ENCODE measurements at places on chromosomes 5 and 9. TPM values are rescaled to one million over a fixed set of nuclear protein-coding genes. Genes with fewer than 3 reads are reported as not detected.
A peak's percentile ranks its signal among the peaks of the same experiment; 100 is the strongest.

DNA sequence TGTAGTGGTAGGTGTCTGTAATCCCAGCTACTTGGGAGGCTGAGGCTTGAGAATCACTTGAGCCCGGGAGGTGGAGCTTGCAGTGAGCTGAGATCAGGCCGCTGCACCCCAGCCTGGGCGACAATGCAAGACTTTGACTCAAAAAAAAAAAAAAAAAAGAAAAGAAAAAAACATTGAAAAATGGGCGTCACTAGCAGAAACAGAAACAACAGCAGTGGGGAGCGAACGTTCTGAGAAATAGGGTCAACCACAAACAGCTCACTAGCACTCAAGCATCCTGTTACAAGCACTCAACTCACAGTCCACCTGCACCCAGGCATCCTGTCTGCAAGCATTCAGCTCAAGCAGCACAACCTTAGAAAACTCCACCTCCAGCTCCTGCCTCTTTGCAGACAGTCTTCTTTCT, 17.2 kb downstream of the TRIM14 start:
- ATAC-seq = peak; percentile 42

DNA sequence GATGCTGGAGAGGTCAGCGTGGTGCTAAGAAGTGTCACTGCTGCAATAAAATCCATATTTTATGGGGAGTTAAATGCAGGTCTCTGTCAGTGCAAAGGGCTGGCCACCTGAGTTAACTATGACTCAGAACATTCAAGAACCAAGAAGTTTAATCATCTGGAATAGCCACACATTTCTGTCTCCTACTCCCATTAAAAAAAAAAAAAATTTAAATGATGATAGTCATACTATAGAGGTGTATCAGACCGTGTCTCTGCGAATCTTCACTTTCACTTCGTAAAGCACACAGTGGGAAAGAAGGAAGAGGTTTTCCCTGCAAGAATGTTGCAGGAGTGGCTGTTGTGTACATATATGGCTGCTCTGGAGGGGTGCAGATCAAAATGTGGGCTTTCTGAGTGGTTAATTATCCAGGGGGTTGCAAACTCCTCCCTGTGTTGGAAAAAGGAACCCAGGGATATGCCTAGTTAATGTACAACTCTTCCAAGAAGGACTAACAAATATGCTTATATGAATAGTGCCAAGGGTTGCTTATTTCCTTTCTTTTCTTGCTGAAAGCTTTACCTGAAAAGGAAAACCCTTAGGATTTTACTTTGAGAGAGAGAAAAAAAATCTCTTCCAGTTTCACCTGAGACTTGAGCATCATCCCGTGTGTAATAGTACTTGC, 1.5 kb downstream of the CDH6 start:
- no peak for ATAC-seq

GRCh38 chr9:114315723-114316363, 7.1 kb upstream of the ORM1 start:
- ATAC-seq = peak; percentile 44

DNA sequence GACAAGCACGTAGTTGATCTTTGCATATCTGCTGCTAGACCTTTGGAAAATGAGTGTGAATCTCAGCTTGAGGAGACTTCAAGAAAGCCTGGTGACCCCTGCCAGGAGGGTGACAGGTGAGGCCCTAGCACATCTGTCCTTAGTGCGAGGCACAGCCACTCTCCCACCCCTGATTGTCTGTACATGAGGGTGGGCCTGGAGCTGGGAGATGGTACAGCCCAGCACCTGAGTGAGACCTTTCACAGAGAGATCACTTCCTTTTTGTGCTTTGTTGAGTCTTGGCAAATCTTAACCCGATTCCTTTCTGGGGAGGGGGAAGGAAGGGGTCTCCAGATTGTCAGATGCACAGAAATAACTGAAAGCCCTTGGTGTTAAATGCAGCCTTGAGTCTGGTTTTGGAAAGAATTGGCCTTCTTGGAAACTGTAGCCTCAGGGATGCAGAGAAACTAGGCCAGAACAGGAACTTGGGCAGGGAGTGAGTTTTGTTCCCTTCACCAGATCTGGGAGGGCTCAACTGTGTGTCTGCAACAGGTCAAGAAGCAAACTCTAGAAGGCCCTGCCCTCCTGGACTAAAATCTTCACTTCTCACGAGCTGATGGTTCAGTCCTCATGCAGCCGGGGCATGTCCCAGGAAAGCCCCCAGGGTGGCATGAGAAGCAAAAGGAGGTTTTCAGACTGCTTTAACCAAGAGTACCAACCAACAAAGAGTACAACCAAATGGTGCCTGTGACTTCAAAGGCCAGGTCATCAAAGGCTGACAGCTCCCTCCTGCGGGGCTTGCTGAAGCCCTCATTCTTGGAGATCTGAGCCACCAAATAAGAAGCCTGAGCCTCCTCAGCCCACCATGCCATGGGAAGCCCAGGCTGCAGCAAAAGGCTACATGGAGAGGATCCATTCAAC, 20.8 kb upstream of the SEMA4D start:
- no peak for ATAC-seq

IL13 gene
- total RNA-seq = not detected

DNA sequence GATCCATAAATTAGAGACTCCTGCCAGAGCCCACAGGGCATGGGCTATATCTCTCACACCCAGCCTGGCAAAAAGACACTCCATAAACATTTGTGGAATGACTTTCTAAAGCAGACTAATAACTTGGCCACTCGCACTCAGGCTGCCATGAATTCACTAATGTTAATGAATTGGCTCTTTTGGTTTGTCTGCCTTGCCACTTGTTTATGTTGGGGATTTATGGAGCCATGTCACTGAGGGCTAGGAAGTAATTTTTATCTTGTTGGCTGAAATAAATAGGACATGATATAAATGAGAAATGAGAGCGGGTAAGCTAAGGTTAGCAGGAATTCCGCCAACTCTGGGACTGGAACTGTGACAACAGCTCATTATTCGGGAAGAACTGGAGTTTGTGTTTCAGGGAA, 55.2 kb downstream of the DROSHA start:
- ATAC-seq = no peak

- ATAC-seq = no peak
Measured at GRCh38 chr9:3888497-3888858, 362.7 kb upstream of the RFX3 start.

GRCh38 chr5:101915554-101915953, 380.5 kb downstream of the SLCO4C1 start:
- ATAC-seq = no peak

DNA sequence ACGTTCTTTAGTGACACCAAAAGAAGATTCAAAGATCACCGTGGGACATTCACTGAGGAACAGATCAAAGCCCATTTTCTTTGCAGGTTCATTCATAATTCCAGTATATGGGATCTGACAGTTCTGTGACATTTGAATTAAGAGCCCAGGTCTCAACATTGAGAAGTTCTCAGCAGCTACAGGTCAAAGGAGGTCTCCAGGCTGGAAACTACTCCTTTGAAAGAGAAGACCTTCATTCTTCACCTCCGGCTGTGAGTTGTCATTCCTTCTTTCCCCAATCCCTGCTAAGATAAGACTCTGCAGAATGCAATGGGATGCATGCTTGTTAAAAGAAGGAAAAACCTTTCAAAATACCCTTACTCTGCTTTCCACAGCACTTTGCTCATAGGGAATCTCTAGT, 79.0 kb downstream of the COL23A1 start:
- no peak for ATAC-seq

GRCh38 chr5:125497651-125498050, 751.2 kb upstream of the ZNF608 start:
- ATAC-seq = no peak

DNA sequence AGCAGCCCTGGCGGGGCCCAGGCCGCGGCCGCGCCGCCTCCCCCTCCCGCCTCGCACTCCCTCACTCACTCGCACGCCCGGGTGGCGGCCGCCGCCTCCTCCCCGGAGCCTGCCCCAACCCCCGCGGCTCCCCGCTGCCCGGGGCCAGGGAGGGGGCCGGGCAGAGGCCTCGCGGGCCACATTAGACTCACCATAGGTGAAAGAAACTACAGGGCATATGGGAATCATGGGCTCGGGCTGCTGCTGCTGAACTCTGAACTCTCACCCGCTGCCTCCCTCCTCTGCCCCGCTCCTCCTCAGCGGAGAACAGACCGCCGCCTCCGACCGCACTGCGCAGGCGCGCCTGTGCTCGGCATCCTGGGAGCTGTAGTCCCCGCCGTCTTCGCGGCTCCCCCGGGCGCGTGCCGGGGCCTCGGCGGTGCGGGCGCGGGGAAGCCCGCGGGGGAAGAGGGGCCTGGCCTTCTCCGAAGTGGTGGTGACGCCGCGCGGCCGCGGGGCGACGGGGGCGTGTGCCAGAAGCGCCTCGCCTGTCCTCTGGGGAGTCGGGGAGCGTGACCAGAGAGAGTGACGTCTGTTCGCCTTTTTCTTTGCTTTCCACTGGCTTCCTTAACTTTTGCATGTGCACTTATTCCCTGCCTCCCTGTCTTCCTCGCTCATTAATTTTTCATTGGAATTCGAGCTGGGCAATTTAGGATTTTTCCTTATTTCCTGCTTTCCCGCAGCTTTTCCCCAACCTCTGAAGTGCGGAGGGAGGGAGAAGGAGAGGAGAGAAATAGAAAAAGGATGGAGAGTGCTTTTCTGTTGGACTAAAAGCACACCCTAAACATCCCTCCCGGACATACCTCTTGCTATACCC, at the start of gene ZFR:
Gene ZFR (minus strand): TSS at position 310 of the 856 bp plus-strand sequence. CDS start 82 bp downstream, at position 228.
- peak; percentile 92 for ATAC-seq

CAVIN4 gene
- 0.08 TPM for total RNA-seq

DNA sequence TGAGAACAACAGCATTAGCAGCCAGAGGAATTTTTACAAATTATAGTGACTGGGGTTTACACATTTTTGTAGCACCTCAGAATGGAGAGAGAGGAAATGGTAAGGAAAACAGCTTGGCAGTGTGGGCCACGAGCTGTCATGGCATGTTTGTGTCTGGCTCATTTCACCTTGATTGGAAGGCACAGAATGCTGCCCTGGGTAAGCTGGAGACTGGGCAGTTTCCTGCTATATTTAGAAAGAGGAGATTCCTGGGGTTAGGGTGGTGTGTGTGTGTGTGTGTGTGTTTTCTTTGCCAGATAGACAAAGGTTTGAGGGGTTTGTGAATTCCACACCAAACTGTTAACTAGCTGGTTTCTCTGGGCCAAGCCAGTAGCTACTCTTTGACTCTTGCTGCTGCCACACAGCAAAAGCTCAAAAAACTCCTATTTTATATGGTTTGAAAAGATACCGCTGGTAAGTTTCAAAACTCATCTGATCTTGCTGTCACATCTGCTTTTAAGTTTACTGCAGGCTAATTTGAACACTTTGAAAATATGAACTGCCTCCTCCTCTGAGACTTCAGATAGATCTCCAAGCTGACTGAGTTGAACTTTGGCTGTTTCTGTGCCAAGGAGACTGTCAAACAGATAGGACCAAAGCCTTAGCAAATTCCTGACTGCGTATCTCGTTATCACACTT, 9.1 kb downstream of the ARHGAP26 start:
- ATAC-seq = no peak

QRFP gene
- not detected for total RNA-seq

PCAT7 gene
- not detected for total RNA-seq

DNA sequence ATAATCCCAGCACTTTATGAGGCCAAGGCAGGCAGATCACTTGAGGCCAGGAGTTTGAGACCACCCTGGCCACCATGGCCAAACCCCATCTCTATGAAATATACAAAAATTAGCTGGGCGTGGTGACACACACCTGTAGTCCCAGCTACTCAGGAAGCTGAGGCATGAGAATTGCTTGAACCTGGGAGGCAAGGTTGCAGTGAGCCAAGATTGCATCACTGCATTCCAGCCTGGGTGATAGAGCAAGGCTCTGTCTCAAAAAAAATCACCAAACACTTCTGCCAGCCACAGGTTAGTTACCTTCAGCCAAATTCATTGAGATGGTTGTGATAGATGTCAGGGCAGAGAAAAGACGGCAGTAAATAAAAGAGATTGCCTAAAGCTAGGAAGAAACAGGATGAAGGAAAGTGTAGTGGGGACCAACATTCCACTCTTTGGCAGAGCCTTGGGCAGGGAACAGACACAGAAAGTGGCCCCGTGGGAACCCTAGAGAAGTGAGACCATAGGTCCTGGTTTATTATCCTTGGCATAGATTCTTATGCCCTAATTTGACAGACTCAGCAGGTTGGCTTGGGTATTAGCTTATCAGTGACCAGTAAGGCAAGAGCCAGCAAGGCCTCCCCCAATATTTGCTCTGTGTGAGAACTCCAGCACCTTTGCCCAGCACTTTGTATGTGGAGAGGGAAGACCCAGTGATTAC, 5.5 kb upstream of the CEP120 start:
- no peak for ATAC-seq

GRCh38 chr9:35552376-35552775, 52.7 kb upstream of the TESK1 start:
- no peak for ATAC-seq

- ATAC-seq = no peak
Measured at GRCh38 chr9:4838189-4838546, 45.4 kb downstream of the RCL1 start.

DNA sequence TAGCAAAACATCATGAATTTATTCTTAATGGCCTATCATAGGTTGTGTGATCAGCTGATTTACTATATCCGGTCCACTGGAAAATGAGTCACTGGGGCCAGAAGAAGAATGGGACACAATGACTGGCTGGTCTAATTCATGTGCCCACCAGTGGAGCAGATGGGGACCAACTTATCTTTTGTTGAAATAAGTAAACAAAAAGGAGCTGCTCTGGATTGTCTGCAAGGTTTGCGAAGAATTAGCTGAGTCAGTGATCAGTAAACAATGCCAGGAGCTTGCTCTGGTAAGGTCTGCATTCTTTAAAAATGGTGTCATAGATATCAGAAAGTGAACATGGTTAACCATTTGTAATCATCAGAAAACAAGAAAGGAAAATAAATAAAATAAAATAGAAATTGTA, 128.0 kb downstream of the RASEF start:
- ATAC-seq = no peak

ASPN gene
- total RNA-seq = 0.36 TPM

DNA sequence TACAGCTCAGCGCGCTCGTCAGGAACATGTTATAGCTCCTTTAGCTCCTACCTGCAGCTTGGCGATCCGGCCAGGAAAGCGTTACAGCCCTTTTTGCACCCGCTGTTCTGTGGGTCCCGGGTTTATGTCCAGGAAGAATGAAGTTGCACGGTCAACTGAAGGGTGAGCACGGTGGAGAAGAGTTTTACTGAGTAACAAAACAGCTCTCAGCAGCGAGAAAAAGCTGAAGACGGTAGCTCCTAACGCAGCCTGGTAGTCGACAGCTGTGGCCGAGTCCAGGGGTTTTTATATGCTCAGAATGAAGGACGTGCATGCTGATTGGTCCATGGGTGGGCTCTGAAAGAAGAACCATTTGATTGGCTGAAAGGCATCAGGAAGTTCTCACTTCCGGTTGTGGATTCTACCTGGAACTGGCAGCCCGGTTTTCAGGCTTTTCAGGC, 1830.1 kb upstream of the NUDT12 start:
- no peak for ATAC-seq

- no peak for ATAC-seq
Measured at GRCh38 chr5:31656806-31657205, 17.9 kb downstream of the PDZD2 start.

DNA sequence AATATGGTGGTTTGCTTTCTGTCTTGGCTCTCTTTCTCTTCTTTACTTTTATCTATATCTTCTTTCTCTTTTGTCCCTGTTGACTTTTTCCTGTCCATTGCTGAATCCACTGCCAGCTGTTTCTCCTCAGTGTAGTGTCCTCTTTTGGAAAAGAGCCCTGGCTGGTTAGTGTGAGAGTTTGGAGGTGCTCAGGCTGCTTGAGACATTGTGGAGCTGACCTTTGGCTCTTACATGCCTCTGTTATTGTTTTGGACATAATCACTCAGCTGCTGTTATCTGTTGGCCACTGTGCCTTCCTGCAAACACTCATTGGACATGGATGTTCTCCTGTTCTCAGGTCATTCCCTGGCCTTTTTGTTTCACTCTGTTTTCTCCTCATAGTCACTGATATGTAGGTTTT, 295.4 kb upstream of the RIOK2 start:
- ATAC-seq = no peak

PCDHB12 gene
- 0.72 TPM for total RNA-seq

DOCK2 gene
- 2.2 TPM for total RNA-seq
